Thymus (tissue), 14 donors: ENCODE measurements at places on chromosomes 6 and 20. TPM values are rescaled to one million over a fixed set of nuclear protein-coding genes. Genes with fewer than 3 reads are reported as not detected.

GRCh38 chr6:118709859-118710350, 58.5 kb upstream of the CEP85L start:
- DNase-seq = peak; percentile 83

GRCh38 chr20:51034988-51035656, 12.2 kb upstream of the KCNG1 start:
- no peak for DNase-seq

GSTA3 gene
- polyA plus RNA-seq = not detected

DNA sequence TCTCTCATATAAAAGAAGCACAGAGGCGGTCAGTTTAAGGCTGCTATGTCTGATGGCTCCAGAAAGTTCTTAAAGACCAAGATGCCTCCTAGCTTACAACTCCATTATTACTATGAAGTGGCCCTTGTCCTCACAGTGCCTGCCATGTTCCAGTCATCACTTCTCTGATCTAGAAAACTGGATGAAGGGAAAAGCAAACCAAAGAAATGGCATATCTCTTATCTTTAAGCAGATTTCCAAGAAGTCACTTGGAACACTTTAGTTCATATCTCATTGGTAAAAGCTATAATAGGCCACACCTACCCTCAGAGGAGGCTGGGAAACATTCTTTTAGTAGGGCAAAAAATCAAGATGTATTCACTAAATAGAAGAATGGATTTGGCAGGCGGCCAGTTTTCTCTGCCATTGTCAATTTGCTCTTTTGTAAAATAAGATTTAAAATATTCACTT, 289.6 kb downstream of the TBC1D7 start:
- DNase-seq = no peak
